Naive thymus-derived CD4-positive, alpha-beta T cell (primary cell): ENCODE measurements at places on chromosomes 16 and 17.
A peak's percentile ranks its signal among the peaks of the same experiment; 100 is the strongest.

- no peak for DNase-seq
Observed at GRCh38 chr16:64421515-64421914, 700.3 kb downstream of the CDH11 start.

- DNase-seq: no peak
Observed at GRCh38 chr17:929586-929985, 50.0 kb downstream of the NXN start.

DNA sequence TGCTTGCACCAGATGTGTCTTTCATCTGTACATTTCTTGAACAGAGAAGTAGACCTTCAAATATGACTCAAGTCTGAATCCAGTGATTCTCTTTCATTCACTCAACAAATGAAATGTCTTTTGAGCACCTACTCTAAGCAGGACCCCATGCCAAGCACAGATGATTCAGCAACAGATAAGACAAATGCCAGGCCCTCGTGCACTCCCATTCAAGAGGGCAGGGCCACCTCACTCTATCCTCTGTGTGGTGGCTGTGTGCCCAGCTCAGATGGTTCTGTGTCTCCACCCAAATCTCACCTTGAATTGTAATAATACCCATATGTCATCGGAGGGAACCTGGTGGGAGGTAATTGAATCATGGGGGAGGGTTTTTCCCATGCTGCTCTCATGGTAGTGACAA lies 74.1 kb upstream of the NKD1 start:
- DNase-seq: no peak

- DNase-seq: no peak
Observed at GRCh38 chr17:63024716-63025115, 58.7 kb downstream of the TANC2 start.

- DNase-seq: no peak
Observed at GRCh38 chr17:14748036-14748710, 447.3 kb downstream of the HS3ST3B1 start.

GRCh38 chr17:41061964-41062363 lies 2.0 kb upstream of the KRTAP2-3 start:
- DNase-seq: no peak

- DNase-seq: no peak
Observed at GRCh38 chr17:1577182-1577581, 14.6 kb upstream of the PITPNA start.

DNA sequence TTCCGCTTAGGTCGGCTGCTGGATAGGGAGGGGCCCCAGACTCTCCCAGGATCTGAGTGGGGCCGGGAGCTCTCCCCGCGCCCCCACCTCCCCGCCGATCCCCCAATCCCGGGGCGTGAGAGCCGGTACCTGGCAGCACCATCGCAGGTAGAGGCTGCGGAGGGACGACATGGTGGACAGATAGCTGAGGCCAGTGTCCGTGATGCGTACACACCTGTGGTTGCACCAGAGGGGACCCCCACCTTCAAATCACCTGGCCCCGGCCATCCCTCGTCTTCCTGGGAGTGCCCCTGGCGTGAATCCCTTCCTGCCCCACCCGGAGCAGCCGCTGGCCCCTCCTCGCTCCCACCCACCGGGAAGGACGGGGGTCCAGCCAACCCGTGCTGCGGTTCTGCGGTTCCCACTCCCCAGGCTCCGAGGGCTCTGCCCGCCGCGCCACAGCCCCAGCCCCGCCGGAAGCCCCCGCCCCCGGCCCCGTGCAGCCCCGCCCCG lies 4.7 kb upstream of the WDR24 start:
- DNase-seq: no peak

GRCh38 chr17:50638966-50639713 lies 4.5 kb downstream of the ABCC3 start:
- DNase-seq: no peak

DNA sequence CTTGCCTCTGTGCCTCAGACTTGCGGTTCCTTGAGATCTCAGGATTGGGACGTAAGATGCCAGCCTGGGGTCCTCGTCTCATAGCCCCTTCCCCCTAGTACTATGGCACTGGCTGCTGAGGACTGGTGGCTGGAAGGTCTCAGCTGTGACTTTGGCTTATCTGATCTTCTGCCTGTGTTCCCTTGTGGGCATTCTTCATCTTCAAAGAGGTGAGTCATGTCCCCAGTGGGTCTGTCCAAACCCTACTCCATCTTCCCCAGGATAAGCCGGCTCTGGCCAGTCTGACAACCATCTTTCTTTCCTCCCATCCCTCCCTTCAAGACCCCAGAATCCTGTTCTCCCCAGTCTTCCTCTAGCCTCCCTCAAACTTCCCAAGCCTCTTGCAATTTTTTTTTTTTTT lies 3.6 kb downstream of the CD19 start:
- DNase-seq: no peak

GRCh38 chr16:89949121-89949742 lies 677 bp downstream of the DEF8 start:
- DNase-seq: no peak

GRCh38 chr17:53924530-53925455 lies 102.1 kb downstream of the KIF2B start:
- no peak for DNase-seq

DNA sequence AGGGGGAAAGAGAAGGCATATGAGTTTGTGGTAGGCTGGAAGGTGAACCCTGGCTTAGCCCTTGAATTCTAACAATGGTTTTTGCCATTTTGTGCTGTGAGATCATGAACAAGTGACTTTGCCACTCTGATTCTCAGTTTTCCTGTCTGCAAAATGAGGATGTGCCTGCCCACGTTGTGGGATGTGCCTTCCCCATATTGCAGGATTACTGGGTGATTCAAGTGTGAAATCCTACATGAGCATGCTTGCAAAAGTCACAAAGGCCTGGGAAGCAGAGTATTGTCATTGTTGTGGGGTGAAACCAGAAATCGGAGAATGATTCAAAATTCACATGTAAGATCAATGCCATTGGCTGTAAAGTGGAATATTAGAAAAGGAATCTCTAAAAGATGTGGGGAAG lies 28.6 kb upstream of the TVP23A start:
- no peak for DNase-seq

DNA sequence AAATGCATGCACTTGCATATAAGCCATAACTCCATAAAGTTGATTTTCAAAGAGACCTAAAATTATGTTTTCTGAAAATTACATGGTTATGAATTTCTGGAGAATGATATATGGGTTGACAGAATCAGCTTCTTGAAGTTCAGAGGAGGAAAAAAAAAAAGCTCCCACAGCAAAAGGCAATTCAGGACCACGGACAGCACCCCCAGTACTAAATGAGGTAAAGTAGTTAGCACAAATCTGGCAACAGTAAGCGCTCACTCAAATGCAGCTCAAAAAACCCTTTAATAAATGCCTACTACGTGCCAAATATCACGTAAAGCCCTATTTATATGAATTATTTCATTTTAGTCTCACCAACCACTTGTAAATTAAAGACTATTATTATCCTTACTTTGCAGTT lies 135.2 kb downstream of the SHISA9 start:
- DNase-seq: peak; percentile 3

DNA sequence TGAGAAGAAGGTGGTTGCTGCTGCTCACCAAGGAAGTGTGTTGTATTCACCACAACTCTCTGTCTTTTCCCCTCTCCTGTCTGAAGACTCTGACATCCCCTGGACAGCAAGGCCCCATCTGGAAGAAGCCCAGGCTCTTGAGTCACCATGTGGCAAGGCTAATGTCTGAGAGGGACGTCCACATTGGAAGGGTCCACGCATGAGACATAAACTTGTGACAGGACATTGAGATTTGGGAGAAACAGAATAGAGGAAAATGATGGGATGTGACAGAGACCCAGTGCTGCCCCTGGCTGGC lies 176.5 kb downstream of the IRF8 start:
- no peak for DNase-seq

DNA sequence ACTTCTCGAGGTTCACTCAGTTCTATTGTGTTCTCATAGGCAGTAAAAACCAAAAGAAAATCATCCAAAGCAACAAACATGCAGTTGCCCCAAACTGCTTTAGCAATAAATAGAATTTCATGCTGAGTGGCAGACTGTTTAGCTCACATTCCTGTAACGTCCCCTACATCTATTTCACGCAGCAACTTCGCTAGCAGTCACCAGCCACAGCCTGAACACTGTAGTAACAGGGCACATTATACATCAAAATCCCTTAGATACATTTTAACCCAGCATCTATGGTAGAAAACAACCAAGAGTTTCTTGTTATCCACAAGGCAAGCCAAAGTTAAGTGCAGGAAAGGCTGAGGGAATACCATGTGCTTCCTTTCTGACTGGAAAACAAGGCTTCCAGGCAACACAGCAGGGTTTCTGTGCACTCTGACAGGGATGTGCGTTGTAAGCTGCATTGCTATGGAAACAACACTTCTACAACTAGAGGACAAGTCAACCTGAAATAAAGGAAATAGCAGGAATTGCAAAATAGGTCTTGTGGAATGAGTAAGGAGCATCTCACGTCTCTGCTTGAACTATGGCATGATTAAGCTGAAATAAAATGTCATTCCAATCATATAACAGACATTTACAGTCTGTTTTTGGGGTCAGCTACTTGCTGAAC lies 55.4 kb downstream of the CFDP1 start:
- DNase-seq: no peak

DNA sequence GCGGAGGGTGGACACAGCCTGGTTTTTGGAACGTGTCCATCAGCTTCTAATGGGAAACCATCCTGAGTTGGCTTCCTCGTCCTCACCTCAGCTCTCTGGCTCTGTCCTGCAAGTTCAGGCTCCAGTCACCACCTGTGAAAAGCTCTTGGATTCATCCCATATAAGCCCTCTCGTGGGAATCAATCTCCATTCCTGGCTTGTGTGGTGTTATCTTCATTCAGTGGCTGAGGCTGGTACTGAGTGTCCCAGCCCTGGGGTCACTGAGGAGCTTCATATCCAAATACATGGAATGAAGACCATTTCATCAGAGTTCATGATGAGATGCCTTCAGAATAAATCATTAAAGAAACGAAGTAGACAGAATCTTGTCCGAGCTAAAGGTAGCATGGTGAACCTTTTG lies 189.2 kb downstream of the RBFOX1 start:
- no peak for DNase-seq

- peak; percentile 14 for DNase-seq
Observed at GRCh38 chr17:16304830-16305229, 48.4 kb downstream of the CENPV start.

DNA sequence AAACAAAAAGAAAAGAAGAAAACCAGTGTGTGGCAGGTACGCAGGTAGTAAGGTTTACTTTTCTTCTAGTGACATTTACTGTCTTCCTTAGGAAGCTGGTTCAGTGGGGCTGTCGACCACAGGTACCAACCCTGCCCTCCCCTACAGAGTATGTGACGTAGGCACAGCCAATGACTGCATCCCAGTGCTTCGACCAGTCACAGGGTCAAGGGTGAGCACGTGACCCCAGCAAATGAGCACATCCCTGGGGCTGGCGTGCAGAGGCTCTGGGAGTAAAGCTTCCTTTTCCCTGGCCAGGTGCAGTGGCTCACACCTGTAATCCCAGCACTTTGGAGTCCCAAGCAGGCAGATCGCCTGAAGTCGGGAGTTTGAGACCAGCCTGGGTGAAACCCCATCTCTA lies 38.9 kb upstream of the PLCG2 start:
- no peak for DNase-seq

DNA sequence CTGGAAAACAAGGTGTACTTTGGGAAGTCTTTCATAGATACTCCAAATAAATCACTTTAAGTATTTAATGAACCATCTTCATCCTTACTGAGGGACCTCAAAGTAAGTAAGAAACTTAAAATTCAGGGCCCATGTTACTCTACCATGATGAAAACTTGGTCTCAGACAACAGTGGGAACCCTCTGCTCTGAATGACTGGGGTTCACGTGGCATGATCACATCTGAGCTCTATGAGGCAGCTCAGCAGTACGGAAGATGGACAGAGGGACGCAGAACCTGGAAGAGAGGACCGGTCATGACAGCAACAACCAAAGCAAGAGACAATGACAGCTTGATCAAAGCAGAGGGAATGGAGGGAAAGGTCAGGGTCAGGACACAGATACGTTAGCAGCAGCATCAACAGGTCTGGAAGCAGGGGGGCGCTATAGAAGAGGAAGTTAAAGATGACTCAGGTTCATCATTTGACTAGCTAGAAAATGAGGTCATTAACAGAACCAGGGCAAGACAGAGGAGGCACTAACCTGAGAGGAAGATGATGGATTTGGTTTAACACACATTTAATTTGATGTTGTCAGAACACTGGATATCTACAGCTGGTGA lies 9.5 kb downstream of the XPO6 start:
- no peak for DNase-seq

GRCh38 chr17:74119049-74119580 lies 84.4 kb upstream of the RPL38 start:
- no peak for DNase-seq

DNA sequence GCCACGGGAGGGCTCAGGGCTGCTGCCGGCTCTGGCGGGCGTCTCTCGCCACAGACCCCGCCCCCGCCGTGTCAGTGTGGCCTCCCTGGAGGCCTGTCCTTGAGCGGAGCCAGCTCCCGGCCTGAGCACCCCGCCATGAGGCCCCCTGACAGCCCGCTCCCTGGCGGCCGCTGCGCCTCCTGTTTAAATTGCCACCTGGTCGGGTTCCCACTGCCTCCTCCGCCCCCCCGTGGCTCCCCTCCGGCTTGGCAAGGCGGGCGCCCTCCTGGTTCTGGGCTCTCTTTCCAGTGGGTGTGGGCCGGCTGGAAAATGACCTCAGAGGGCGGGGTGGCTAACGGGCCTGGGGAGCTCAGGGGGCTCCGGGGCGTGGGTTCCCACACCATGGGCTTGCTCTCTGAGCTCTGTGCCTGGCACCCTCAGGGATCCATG lies 42.1 kb upstream of the SSTR5 start:
- DNase-seq: no peak

GRCh38 chr17:50521514-50521913 lies 11.0 kb upstream of the EPN3 start:
- no peak for DNase-seq

DNA sequence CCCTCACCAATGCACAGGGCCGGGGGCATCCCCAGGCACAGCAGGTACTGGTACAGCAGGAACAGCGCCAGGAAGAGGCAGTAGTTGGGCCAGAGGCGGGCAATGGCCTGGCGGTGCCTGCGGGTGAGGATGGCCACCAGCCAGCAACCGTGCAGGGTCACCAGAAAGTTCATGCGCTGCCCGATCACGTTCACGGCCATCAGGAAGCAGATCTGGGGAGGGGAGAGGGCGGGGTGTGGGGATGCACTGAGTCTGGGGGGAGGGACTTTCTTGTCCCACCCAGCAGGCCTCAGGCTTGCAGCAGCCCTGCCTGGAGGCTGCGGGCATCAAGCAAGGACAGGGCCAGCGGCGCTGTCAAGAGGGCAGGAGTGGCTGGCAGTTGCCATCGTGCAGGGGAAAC lies 25.4 kb downstream of the CTU2 start:
- DNase-seq: no peak

DNA sequence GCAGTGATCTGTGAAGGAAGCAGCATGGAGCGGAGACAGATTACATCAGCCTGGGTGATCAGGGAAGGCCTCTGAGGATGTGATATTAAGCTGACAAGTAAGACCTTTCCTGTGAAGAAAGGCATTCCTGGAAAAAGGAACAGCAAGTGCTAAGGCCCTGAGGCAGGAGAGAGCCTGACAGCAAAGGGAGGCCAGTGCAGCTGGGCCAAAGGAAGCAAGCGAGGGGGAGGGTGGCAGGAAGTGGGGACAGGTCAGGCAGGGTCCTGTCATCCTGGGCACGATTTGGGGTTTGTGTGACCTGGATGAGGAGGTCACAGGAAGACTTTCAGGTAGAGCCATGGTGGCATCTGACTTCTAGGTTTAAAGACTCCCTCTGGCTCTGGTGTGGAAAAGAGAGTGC lies 12.3 kb downstream of the CPNE2 start:
- no peak for DNase-seq

GRCh38 chr17:15263680-15264079 lies 1.4 kb downstream of the PMP22 start:
- DNase-seq: no peak

GRCh38 chr16:71927383-71927782 lies 32.1 kb downstream of the IST1 start:
- no peak for DNase-seq

GRCh38 chr16:47592232-47592631 lies 131.1 kb downstream of the PHKB start:
- no peak for DNase-seq
